Spinal cord (tissue), 10 donors: ENCODE measurements at places on chromosomes 4 and X.
A peak's percentile ranks its signal among the peaks of the same experiment; 100 is the strongest.

DNA sequence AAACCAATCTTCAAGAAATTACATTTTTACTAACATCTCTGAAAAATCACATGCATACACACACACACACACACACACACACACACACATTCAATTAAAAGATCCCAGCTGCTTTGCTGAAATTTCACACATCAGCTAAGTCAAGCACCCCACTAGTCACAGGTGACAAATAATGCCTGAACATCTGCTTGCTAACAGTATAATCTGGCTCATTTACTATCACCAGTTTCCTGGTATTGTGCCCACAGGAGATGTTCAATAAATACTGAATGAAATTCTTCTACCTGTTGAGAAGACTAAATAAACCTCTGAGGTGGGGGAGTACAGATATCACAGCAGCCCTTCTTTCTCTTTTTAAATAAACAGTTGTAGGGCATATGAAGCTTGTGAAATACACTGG, 994.0 kb downstream of the ARAP2 start:
- H3K4me1 ChIP-seq, result no peaks in the 10 kb centered on the region
- peak; percentile 4 for DNase-seq
- H3K27me3 ChIP-seq, result no peaks in the 10 kb centered on the region
- H3K4me3 ChIP-seq, result no peak overlapping the region

- no peak for DNase-seq
- no peaks in the 10 kb centered on the region for H3K36me3 ChIP-seq
- H3K27ac ChIP-seq, result no peak overlapping the region
- no peaks in the 10 kb centered on the region for H3K27me3 ChIP-seq
- H3K4me3 ChIP-seq, result no peak overlapping the region
- H3K4me1 ChIP-seq, result no peaks in the 10 kb centered on the region
These were observed 176.0 kb upstream of the NWD2 start for GRCh38 chr4:37068580-37068979.

DNA sequence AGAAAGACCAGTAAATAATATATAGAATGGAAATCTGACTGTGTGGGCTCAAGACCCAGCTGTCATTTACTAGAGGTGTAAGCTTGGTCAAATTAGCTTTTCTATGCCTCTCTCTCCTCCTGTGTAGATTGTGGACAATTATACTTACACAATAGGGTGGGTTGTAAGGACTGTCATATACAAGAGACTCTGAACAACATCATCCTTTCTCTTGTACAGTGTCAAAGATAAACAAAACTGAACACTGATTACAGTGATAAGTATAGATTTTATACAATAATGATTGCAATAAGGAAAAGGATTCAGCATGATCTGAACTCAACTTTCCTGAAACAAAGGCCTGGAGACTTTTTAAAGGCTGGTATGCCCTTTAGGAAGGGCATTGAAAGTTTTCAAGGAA, 429.2 kb upstream of the HS3ST1 start:
- no peak overlapping the region for H3K27ac ChIP-seq
- no peaks in the 10 kb centered on the region for H3K27me3 ChIP-seq
- H3K36me3 ChIP-seq, result no peaks in the 10 kb centered on the region
- DNase-seq, result no peak

GRCh38 chr4:52701207-52701606, 42.1 kb upstream of the USP46 start:
- H3K4me1 ChIP-seq, result no peaks in the 10 kb centered on the region
- H3K27me3 ChIP-seq, result no peaks in the 10 kb centered on the region
- no peak for DNase-seq
- H3K36me3 ChIP-seq, result no peaks in the 10 kb centered on the region
- H3K27ac ChIP-seq, result no peak overlapping the region

DNA sequence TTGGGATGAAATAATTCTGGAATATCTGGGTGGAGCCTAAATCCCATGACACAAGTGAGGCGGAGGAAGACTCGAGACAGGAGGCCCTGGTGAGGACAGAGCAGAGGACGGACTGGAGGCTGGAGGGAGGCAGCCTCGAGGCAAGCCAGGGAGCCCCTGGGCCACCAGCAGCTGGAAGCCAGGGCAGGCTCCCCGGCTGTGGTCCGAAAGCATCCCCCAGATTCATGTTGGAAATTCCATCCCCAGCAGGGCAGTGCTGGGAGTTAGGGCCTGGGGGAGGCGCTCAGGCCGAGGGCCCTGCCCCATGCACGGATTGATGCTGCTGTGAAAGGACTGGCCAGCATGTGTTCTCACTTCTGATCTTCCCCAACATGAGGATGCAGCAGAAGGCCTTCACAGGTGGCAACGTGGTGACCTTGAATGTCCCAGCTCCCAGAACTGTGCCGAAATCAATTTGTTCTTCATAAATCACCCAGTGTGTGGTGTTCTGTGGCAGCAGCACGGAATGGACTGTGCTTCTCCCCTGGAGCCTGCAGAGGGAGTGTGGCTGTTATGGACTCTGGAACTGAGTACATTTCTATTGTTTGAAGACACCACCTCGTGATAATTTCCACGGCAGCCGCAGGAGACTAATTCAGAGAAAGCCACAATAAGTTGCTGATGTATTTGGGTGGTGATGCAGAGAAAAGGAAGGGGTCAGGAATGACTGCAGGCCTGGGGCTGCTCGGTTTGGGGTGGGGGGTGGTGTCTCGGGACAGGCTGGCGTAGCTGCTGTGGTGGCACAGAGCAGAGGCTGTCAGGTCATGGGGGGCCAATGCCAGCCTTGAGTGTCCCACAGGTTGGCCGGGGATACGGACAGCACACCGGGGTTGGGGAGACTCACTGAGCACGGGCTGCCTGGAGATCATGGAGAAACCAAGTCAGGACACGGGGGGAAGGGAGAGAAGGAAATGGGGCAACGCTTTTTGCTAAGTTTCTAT, 56.9 kb downstream of the PCGF3 start:
- H3K4me1 ChIP-seq, result peaks cover 12% of the 10 kb centered on the region
- no peak for DNase-seq
- no peaks in the 10 kb centered on the region for H3K27me3 ChIP-seq
- peaks cover 77% of the 10 kb centered on the region for H3K36me3 ChIP-seq
- no peak overlapping the region for H3K27ac ChIP-seq
